ENCODE measurements at places on chromosomes 1 and 21.

- no peak for DNase-seq
Measured at GRCh38 chr1:175150596-175151319, 41.8 kb downstream of the KIAA0040 start.

DNA sequence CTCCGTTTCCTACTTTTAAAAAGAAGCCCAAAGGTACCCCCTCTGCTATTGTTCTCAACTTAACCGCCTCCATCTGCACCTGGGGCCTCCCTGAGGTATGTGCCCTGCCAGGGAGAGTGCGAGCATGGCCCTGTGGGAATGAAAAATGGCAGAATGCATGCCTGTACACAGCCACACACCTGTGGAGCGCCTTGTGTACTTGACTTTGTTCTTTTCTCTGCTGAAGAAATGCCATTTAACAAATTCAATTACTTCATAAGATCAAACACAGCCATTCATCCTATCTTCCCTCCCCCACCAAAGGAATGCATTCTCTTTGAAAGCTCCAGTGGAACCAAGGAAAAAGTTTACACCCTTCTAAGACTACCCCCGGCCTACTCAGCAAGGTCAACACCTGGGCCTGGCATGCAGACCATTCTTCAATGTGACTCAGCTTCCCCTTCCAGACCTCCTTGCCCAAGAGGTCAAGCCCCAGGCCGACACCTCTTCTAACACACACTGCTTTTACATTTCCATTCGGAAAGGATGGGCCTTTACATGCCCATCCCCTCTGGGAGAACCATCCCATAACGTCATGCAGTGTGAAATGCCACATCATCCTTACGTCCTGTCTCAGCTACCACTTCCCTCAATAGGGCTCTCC, 123.7 kb downstream of the SMYD2 start:
- no peak for DNase-seq

GRCh38 chr1:77542813-77543420, 139.5 kb downstream of the ZZZ3 start:
- no peak for DNase-seq

GRCh38 chr1:156608036-156608674, 6.9 kb upstream of the GPATCH4 start:
- DNase-seq, result no peak

DNA sequence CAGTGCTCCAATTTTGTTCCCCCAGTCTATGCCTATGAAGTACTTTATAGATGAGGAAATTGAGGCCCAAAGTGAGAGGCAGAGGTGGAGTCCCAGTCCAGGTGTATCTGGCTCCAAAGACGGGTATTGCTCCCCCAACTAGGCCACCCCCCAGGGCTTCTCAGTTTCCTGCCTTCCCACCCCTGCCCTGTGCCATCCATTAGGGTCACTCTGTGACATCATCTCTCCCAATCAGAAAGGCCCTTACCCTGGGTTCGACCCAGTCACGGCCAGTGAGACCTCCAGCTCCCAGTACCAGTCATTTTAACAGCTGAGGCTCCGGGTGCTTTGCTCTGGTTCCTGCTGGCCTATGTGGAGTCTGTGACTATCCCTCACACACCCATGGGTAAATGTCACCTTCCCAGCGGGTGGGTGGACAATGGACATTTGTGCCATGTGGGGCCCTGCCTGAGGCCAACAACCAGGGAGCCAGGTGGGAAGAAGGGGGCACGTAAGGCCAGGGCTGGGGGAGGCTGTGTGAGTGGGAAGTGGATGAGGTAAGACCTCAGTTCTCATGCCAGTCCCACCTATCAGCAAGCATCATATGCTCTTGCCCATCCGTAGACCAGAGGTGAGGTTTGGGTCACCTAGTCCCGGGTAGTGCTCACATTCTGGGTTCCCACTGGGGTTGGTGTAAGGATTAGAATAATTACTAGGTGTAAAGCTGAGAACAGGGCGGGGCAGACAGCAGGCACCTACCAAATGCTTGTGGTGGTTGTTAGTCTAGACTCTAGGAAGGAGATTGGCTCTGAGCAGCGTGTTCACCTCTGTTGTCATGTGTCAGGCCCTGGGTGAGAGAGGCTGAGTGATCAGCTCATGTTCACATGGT, 685.9 kb downstream of the MATN1 start:
- DNase-seq, result no peak

DNA sequence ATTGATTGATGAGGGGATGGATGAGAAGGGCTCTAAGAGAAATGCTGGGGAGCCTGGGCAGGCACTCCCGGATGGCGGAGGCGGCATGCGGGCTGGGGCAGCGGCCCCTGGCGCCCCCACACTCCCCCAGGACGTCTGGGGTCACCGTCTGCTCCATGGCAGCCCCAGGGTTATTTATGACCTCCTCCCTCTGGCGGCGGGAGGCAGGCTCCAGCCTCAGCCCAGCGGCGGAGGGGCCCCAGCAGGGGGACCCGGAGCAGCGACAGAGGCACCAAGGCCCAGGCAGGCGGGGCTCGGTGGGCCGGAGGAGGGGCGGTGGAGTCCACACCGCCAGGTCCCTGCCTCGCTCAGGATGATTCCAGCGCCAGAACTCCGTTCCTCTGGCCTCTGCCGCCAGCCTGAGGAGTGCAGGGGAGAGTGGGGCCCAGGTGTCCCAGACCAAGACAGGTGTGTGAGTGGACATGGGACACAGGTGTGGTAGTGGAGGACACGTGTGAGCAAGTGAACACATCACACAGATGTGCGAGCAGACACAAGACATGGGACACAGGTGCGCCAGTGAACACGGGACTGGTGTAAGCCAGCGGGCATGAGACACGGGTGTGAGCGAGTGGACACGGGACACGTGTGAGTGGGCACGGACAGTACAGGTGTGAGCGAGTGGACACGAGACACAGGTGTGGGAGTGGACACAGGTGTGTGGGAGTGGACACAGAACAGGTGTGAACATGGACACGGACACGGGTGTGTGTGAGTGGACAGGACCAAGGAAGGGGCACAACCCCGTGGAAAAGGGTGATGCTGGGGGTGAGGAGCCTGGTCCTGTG, 2.5 kb upstream of the SAMD11 start:
- DNase-seq, result no peak

DNA sequence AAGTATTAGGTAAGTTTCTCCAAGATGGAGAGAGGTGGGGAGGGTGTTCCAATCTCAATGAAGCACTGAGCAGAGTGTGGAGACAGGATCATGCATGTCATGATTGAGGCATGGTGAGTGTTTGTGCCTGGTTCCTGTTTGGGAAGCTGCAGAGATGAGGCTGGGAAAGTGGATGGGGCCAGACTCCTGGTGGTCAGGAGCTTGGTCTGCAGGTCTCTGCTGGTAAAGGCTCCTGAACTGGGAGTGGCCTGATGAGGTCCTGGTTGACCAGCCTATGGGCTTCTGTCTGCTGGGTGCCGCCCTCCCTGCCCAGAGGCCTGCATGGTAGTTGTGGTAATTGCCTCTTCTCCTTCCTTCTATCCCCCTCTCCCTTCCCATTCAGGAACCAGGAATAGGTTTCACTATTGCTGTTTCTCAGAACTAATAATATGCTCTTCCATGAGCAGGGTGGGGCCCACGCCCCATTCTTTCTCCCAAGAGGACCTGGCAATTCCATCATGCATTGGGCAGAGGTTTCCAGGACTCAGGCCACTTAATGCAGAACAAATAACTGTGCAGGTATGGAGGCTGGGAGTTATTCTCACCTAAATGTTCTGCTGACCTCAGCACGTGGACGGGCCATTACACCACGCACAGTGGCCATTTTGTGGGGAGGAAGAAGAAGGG, 24.5 kb downstream of the PROK1 start:
- no peak for DNase-seq

DNA sequence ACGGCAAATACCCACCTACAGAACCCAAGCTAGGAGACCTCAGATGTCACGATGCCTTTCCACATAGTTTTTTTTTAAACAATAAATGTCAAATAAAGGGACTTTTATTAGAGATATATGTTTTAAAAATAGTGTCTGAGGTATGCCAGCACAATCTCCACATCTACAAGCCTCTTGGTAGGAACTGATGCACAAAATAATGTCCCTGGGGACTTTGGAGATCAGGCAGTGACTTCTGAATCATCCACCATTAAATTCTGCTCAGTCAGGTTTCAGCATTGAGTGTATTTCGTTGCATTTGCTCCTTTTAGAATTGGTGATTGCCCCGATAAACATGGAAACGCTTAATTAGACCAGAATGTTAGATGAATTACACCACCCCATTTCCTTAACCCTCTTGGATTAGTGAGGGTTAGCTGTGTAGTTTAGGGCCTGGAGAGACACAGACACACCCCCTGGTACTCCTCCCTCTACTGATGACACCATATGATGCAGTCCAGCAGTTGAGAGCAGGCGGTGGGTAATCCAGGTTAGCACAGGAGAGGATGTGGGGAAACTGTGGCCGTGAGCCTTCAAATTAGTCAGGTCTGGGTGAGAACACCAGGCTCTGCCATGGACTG, 33.6 kb downstream of the LGR6 start:
- no peak for DNase-seq

- no peak for DNase-seq
Measured at GRCh38 chr1:7298749-7299151, 472.3 kb upstream of the VAMP3 start.

Measured in stimulated activated CD8-positive, alpha-beta memory T cell treated with anti-CD3 and anti-CD28 coated beads, Interleukin-4, amount 100 ng/mL, for 1 hour (primary cell).